AG09319 (cell line): ENCODE measurements at places on chromosomes 7 and 10.

DNA sequence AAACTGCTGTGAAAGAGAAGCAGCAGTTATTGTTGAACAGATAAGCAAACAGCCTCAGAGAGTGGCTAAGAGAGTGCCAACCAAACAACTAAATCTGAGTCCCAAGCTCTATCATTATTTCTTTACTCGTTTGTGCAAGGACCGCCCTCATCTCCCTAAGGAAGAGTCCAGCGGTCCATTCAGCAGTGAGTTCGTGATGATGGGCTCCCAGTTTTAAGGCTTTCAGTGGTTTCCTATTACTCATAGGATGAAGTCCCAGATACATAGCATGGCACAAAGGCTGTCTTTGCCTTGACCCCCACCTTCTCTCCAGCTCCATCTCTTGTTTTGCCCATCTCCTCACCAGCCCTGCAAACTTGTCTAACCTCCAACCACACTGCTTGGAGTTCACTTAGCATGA lies 24.3 kb upstream of the PDE1C start:
- no peak for DNase-seq

DNA sequence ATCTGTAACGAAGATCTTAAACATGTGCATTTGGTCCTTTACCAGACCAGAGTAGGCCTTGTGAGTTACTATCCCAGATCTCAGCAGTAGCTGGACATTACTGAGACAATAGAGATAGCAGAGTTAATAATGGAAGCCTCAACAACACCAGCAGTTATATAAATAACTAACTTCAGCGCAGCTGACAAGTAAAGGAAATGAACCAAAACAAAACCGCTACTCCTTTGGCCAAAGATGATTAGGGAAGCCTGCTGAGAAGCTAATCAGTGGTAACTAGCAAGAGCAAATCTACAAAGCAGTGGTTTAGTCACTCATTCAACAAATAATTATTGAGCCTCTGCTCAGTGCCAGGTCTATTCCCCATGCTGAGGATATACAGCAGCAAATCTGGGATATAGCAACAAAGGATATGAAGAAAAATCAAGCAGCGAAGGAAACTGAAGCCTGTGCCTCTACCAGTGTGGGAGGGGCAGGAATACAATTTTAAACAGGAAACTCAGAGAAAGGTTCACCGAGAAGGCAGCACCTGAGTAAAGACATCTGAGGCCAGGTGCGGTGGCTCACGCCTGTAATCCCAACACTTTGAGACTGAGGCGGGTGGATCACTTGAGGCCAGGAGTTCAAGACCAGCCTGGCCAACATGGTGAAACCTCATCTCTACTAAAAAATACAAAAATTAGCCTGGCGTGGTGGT lies 103.6 kb downstream of the ELMO1 start:
- DNase-seq, result no peak

- no peak for DNase-seq
These were observed 26.2 kb upstream of the ZNF467 start for GRCh38 chr7:149799397-149800168.

DNA sequence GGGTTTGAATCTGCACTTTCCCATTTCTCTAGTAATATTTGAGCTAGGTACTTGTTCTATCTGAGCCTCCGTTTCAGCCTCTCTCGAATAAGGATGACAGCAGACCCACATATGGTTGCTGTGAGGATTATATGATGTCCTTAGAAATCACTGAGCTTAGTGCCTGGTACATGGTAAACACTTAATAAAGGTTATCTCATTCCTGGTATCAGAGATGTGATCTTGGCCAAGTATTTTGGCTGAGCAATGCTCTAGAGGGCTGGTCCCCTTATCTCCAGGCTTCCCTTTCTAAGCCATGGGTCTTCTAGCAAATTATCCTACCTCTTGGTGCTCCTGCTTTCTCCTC lies 407 bp upstream of the MKRN1 start:
- DNase-seq, result no peak

GRCh38 chr10:44089671-44090070 lies 295.2 kb downstream of the CXCL12 start:
- DNase-seq, result no peak

DNA sequence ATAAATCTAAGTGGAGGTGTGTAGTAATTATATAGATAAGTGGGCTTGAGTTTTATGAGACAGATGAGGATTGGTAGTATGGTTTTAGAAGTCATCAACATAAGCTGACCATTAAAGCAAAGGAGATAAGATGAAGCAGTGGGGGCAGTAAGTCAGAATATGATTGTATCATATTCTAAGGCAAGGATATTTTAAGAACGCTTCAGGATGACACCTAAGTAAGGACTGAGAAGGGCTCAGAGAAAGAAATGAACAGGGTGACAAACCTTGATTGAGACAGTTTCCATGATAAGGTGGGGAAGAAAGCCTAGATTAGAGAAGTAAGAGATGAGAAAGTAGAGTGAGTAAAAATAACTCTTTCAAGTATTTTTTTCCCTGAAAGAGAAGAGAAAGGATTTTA lies 567.2 kb downstream of the ATRNL1 start:
- no peak for DNase-seq

- no peak for DNase-seq
These were observed 749.1 kb upstream of the LRRTM3 start for GRCh38 chr10:66176772-66177171.

DNA sequence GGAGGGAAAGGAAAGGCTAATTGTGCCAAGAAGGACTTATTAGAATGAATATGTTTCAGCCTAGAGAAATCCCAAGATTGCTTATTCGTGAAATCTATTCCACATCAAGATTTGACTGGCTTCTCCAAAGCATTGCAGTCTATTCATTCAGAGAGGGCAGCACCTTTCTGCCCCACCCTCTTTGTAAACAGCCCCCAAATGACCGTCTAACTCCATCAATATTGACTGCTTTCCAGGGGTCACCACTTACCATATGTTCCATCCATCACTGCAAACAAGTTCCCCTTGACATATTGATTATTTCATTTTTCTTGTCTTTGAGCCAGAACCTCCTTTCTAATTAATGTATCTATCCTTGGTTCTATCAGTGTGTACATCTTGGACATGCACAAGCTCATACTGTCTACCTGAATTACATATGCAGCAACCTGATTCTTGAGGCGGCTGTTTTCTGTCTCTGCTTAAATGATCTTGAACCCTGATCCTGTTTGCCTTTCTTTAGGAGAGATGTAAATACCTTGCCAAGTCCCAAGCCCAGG lies 44.2 kb upstream of the PTER start:
- no peak for DNase-seq

- no peak for DNase-seq
These were observed 307.1 kb downstream of the SEMA3D start for GRCh38 chr7:84879570-84880325.

DNA sequence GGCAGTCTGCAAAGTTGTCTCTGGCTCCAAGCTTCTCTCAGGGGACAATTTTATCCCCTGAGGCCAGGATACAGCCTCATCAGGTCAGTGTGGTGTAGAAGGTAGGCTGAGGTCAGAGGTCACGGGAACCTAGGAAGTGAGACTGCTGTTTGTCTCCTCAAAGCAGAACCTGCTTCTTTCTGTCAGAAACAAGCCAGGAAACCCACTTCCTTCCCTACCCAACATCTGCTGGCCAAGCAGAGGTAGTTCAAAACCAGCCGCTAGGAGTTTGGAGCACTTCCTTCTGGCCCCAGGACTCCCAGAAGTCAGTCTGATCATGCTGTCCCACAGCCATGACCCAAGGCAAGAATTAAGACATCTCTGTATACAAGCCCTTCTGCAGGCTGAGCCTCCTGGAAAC lies 12.2 kb downstream of the CLRN3 start:
- no peak for DNase-seq

DNA sequence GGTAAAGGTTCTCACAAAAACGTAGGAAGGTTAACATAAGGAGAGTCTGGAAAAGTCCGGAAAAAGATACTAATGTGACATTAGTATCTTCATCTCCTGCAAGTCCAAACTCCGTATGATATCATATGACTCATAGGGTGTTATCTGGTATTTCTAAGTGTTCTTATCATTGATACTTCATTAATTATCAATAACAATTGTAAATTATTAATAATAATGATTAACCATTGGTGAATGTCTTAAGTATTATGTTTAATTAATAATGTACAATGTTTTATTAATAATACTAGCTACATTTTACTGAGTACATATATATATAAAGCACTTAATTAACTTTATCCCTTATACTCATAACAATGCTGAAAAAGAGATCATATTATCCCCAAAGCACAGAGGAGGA lies 402.4 kb downstream of the SEMA3D start:
- no peak for DNase-seq

- no peak for DNase-seq
These were observed 90.5 kb downstream of the RNF216 start for GRCh38 chr7:5690931-5691473.

DNA sequence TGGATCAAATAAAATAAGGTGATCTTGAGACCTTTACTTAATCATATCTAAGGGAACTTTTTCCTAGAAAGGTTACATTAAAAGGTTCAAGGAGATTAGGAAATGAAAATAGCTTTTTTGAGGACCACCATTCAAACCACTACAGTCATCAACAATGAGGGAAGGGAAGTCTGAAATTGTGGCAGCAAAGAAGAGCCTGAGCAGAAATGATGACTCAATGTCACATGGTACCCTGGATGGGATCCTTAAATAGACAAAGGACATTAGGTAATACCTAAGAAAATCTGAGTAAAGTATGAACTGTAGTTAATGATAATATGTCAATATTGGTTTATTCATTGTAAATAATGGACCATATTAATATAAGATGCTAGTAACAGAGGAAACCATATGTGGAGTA lies 236.0 kb downstream of the SEMA3D start:
- DNase-seq, result no peak

DNA sequence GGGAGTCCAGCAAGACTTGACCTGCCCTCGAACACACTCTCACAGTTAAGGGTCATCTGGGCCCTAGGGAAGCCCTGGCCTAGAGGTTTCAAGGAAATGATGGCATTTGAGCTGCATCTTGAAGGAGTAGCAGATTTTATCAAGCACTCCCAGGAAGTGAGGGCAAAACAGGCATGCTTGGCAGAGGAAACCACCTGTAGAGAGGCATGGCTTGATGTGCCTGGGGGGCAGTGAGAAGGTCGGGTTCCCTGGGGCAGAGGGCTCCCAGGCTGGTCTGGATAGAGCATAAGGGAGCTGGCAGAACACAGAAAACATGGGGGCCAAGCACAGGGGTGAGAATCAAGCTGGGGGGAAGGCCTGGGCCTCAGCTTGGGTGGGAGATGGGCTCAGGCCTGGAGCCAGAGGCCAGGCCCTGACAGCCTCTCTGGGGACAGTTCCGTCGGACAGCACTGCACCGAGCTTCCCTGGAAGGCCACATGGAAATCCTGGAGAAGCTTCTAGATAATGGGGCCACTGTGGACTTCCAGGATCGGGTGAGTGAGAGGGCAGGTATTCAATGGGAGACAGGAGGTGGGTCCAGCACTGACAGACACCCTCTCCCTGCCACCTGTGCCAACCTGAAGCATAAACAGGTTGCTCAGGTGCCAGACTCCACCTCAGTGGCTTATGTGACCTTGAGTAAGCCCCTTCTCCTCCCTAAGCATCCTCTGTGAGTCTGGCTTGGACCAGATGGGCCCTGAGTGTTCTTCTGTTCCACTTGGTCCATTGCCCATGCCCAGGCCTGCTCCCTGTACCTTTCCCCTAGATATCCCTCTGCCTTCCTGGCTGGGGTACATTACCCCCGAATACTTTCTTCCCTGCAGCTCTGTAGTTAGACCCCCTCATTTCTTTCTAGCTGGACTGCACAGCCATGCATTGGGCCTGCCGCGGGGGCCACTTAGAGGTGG lies 3.5 kb upstream of the HOGA1 start:
- DNase-seq, result no peak
